ENCODE measurements at places on chromosomes 16 and 17.

DNA sequence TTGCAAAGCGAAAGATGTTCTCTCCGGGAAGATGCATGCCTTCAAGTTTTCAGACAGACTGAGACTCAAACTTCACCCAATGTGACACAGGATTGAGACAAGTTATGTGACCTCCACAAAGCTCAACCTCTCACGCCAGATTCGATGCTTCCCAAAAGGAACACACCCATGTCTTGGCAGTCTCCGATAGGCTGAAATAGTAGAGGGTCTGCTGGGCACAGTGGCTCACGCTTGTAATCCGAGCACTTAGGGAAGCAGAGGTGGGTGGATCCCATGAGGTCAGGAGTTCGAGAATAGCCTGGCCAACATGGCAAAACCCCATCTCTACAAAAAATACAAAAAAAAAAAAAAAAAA, 22.1 kb downstream of the ZFHX3 start:
- peak overlapping the region; percentile 60 for H3K27ac ChIP-seq
- H3K4me1 ChIP-seq = peaks cover 6% of the 10 kb centered on the region
- H3K4me3 ChIP-seq = no peak overlapping the region
- no peak for DNase-seq

DNA sequence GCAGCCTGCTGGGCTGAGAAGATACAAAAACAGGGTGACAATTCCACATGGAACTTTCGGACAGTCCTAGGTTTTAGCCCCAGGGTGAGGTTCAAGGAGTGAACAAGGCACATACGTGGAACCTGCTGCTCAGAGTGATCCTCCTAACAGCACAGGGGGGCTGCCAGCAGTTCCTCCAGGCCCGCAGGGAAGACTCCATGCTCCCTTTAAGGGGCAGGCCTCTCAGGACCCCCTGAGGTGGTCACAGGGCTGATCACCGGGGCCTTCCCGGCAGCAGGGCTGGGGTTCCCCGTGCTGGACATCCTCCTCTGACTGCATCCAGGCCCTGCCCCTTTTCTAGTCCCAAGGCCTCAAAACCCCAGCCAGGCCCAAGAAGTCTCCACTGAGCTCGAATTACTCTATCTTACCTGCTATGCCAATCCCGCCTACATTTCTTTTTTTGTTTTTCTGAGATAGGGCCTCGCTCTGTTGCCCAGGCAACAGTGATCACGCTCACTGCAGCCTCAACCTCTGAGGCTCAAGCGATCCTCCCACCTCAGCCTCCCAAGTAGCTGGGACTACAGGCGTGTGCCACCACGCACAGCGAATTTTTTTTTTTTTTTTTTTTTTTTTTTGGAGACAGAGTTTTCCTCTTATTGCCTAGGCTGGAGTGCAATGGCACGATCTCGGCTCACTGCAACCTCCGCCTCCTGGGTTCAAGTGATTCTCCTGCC, 10.4 kb downstream of the CANT1 start:
- H3K4me1 ChIP-seq = peaks cover 33% of the 10 kb centered on the region
- peak overlapping the region; percentile 52 for H3K27ac ChIP-seq
- no peaks in the 10 kb centered on the region for H3K36me3 ChIP-seq
- no peaks in the 10 kb centered on the region for H3K27me3 ChIP-seq

DNA sequence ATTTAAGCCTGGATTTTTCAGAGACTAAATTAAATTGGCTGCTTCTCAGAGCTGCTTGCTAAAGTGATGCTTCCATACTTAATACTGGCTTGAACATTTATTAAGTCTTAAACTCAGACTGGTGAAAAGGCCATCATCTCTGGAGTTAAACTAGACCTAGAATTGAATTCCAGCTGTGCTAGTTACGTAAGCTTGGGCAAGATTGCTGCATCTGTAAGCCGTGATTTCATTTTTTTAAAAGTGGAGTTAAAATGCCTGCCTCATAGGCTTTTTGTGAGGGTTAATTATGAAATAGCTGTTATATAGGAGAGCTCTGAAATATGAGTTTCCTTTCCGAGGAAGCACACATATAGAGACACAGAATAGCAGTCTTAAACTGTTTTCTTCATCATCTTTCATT, 84.7 kb downstream of the VAT1L start:
- H3K4me1 ChIP-seq = no peaks in the 10 kb centered on the region
- no peak for DNase-seq
- H3K36me3 ChIP-seq = no peaks in the 10 kb centered on the region
- H3K4me3 ChIP-seq = no peak overlapping the region

GRCh38 chr16:87832741-87833502, 36.4 kb downstream of the SLC7A5 start:
- H3K4me1 ChIP-seq = no peaks in the 10 kb centered on the region
- no peak overlapping the region for H3K4me3 ChIP-seq
- no peaks in the 10 kb centered on the region for H3K36me3 ChIP-seq
- no peak overlapping the region for H3K27ac ChIP-seq
- DNase-seq = no peak
- no peaks in the 10 kb centered on the region for H3K27me3 ChIP-seq

DNA sequence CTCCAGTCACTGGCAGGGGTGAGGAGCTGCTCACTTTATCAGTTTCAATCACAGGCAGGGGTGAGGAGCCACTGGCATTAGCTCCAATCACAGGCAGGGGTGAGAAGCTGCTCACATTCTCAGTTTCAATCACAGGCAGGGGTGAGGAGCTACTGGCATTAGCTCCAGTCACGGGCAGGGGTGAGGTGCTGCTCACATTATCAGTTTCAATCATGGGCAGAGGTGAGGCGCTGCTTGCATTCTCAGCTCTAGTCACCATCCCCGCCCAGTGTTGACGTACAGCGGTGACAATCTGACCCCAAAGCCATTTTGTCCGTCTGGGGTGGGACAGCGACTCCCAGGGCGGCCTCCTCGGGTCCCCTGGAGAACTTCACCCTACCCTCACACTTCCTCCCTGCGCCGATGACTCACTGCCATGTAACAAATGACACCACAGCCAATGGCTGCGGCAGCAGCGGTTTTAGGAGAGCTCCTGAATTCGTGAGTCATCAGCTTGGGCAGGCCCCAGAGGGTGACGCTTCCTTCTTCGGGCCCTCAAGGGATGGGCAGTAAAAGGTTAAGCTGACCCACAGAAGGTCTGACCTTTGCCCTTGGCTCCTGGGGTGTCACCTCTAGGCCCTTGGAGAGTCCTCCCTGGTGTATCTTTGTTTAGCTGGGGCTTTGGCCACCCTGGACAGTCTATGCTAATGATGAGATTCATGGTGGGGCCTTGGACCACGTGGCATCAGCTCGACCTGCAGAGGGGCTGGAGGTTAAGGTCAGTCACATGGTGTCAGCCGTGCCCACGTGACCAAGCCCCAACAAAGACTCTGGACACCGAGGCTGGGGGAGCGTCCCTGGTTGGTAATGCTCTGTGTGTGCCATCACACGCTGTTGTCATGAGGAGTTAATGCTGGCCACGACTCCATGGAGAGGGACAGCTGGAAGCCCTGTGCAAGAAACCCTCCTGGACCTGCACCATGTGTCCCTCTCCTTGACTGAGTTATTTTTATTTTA, 171.7 kb downstream of the C16orf95 start:
- no peaks in the 10 kb centered on the region for H3K4me1 ChIP-seq
- H3K27me3 ChIP-seq = peaks cover 3% of the 10 kb centered on the region

GRCh38 chr17:43791589-43791988, 11.4 kb downstream of the CFAP97D1 start:
- DNase-seq = no peak
- no peaks in the 10 kb centered on the region for H3K4me1 ChIP-seq
- H3K27ac ChIP-seq = no peak overlapping the region
- H3K4me3 ChIP-seq = no peak overlapping the region
- no peaks in the 10 kb centered on the region for H3K27me3 ChIP-seq

Data from prostate gland (tissue), 2 donors.